EH (cell line): ENCODE measurements at places on chromosomes 16 and 17.

DNA sequence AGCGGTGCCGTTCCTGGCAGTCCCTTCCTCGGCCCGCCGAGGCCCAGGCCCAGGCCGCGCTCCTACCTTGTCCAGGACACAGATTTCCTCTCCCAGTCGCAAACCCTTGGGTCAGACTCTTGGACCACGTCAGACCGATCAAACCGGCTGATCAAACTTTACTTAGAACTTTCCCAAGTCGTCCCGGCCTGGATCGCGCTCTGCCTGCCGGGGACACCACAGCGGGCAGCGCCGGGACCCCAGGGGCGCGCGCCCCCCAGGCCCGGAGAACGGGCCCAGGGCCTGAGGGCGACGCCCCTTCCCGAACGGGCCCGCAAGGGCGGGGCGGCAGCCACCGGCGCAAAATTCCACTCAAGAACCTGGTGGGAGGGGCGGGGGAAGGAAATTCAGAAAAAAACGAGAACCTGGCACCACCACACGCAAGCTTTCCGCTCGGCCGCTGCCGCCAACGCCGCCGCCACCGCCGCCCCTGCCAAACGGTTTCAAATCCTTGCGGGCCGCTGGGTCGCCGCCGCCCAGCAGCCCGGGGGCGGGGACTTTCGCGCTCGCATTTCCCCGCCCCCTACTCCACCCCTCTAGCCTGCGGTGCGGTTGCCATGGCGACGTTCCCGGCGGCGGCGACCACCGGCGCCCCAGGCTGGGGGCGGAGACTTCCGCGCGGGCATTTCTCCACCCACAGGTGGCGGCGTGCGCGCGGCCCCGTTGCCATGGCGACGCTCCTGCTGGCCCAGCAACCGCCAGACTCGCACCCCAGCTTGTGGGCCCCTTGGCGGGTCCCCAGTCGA lies at the start of gene CEP112:
Gene CEP112 (minus strand): TSS at position 541 of the 785 bp plus-strand sequence.
- DNase-seq, result peak; percentile 60

DNA sequence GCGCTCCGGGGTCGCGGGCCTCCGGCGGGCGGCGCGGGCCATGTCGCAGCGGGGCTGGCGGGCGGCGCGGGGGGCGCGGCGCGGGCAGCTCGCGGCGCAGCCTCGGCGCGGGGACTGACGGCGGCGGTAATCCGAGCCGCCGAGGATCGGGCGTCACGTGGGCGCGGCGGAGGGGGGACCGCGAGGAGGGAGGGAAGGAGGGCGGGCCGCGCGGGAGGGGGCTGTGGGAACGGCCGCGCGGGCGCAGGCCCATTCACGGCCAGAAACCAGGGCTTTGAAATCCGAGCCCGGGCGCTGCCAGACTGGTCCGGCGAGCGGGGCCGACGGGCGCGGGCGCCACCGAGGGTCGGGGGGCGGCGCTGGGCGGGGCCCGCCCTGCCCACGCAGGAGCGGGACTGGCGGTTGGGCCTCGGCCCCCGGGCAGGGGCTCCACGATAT lies at the start of gene MTSS2:
Gene MTSS2 (minus strand): TSS at position 116 of the 438 bp plus-strand sequence. CDS start 262 bp downstream, outside the sequence.
- DNase-seq, result peak; percentile 91

GRCh38 chr17:39735882-39736281 lies 1.9 kb upstream of the GRB7 start:
- DNase-seq, result no peak

DNA sequence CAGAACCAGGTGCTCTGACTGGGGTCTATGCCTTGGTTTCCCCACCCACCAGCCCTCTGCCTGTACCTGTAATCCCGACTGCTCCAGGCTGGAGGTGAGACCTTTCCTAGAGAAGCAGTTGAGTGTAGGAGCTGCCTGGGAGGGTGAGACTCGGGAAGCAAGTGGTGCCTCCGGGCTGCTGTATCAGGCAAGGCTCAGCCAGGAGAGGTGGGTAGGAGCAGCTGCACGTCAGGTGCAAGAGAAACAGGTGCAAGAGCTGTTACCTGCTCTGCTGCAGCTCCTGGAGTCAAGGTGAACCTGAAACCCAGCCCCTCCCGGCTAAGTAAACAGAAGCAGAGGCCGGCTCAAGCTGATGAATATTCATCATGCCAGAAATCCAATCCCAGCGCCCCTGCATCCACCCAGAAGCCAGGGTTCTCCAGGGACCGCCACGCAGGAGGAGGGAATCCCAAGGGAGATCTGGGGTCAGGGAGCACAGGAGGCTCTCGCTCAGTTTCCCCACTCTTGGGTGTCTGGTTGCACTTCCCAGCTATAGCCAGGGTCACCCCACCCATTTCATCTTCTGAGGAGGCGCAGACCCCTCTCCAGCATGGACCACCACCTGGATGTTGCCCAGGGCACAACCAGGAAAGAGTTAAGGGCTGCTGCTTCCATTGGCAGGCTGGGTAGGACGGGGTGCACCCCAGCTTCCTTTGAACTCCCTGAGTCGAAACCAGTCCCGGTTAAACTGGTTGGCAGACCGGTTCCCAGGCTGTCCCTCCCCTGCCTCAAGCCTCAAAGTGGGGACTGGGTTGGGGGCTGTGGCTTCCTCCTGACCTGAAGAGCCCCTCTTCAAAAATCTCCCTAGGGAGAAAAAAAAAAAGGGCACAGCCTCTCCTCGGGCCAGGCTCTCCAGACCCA lies at the start of gene PRR15L:
Gene PRR15L (minus strand): TSS at position 293 of the 900 bp plus-strand sequence. CDS start 4,649 bp downstream, outside the sequence.
- DNase-seq, result no peak
